Suprapubic skin (tissue), 4 donors: ENCODE measurements at places on chromosomes 3 and 15. TPM values are rescaled to one million over a fixed set of nuclear protein-coding genes. Genes with fewer than 3 reads are reported as not detected.

Gene NPAP1
- not detected for total RNA-seq

DNA sequence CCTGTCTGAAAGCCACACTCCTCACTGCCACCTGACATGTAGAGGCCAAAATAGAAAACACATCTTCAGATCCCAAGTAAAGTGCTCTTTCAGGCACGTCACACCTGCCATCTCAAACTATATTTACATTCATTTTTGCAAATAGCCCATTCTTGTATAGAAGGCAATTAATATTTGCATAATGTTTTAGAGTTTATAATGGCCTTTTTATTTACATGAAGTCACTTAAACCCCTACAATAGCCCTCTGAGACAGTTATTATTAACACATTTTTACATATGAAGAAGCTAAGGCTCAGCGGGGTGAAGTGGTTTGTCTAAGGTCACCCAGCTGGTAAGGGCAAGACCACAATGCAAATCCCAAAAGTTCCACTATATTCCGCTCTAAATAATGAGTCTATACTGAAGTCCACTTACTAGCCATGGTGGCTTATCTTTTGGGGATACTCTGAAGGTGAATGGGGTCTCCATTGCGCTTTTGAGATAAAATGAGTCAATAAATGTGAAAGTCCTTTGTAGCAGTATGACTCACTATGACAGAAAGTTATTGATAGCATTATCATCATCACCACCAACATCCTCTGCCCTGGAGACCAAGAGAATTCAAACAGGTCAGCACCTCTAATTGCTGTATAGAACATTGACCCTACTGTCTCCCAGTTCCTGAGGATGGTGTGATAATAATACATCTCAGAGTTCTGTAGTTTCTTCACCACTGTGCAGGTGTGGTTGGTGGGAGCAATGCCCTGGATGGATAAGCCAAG is 155.9 kb upstream of the BCL6 start:
- DNase-seq: no peak

DNA sequence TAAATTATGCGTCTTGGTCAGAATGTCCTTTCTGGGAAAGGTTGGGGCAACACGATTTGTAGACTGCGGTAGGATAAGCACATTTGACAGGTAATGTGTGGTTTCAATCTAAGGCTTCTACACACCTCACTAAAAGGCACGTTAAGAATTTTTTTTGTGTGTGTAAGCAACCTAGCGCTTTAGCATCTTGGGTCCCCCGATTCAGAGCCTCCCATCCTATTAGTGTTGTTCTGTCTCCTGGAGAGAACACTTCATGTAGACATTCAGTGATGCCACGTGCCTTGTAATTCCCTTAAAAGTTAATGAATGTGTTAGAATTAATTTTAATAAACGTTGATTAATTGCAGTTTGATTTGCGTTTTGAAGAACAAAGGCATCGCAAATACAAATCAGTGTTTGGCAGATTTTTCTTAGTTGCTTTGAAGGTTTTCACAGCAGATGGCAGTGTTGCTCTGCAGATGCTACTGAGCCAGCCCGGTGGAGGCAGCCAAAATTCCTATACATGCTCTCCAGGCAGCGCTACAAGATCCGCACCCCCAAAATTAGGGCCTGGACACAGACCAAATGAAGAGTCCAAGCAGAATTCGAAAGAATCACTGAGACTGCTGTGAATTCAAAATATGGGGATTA is 63.5 kb downstream of the OTOL1 start:
- no peak for DNase-seq

Gene MBNL1
- total RNA-seq: 306 TPM

DNA sequence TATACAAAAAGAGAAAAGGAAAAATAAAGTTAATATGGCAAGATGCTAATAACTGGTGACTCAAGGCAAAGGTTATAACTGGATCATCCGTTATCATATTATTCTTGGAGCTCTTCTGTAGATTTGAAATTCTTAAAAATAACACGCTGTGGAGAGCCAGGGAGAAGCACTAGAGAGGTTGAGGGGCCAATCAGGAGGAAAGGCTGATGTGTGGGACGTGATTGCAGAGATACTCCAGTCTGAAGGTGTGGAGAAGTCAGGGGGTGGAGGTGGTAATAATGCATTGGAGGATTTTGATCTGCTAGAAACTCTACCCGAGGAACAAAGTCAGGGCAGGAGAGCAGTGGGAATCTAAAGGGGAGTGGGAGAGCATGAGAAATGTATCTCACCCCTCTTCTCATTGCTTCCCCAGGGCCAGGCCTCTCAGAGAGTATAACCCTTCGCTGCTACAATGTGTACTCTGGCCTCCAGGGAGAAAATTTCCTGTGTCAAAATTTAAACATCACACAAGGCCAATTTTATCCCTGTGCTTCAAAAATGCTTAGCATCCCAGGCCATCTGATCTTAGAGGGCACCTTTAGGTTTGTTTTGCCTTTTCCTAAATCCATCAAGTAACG is 211.5 kb upstream of the SEMA6D start:
- DNase-seq: no peak

GRCh38 chr3:130733236-130733875 is 13.3 kb downstream of the PIK3R4 start:
- no peak for DNase-seq

DNA sequence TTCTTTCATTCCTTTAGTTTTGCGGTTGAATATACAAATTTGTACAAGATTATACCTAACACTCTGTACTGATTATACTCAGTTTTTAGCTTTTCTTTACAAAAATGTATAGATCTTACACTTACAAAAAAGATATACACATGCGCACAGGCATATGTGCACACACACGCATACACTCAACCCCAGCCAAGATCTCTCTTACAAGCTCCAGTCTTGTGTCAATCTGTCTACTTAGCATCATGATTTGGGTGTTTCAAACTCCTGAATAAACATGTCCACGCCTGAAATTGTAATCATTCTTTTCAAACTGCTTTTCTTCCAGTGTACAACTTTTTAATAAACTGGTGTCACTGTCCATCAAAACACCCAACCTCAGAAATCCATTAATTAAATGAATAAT is 180.7 kb downstream of the NAALADL2 start:
- no peak for DNase-seq

Gene PRSS50
- total RNA-seq: not detected

DNA sequence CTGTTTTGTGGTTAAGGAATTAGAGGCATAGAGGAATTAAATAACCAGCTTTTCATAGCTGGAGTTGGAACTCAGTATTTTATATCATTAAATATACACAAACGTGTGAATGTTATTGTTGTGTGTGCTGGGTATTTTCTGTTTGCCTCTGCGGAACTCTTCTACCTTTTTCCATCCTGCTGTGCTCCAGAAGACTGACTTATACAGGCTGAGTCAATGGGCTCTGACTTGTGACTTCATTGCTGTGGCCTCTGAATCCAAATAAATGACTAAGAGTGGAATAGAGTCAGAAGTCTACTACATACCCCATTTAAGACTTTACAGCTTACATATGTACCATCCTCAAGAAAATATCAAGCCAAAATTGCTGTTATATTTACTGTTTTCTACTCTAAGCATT is 17.6 kb downstream of the ARIH1 start:
- no peak for DNase-seq
